ENCODE measurements at places on chromosomes 7 and 10. TPM values are rescaled to one million over a fixed set of nuclear protein-coding genes. Genes with fewer than 3 reads are reported as not detected.

FBXO24 gene
- 2.6 TPM for total RNA-seq

SOSTDC1 gene
- not detected for total RNA-seq

SAP25 gene
- 15.7 TPM for total RNA-seq

FAM25C gene
- not detected for total RNA-seq

HDAC9 gene
- not detected for total RNA-seq
